ENCODE measurements at places on chromosomes 12 and 14.

DNA sequence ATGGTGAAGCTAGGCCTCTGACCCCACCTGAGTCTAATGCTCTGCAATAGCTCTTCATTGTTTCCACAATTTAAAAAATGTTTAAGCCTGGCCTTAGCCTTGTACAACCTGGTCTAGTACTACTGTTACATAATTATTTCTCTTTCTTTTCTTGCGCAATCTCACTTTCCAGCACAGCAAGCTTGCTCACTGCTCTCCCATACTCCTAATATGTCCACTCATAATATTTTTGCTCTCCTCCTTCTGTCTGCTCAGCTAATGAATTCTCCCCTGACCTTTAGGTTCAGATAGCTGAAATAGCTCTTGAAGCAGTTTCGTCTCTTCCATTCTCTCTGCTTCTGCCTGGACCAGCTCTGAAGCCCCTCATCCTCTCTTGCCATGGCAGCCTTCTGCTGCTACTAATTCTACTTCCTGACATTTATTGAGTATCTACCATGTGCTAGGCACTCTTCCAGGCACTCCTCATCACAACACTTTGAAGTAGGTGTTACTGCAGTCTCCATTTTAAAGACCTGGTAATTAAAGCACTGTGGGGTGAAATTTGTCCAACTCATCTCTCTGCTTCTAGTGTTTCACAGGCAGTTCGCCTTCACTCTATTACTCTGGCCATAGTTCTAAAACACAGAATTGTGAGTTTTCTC, 2.8 kb upstream of the SLC48A1 start:
- DNase-seq = no peak

- DNase-seq = no peak
These were observed 11.3 kb downstream of the ABHD12B start for GRCh38 chr14:50882932-50883826.

- no peak for DNase-seq
These were observed 890 bp downstream of the TEP1 start for GRCh38 chr14:20412411-20412810.

- peak; percentile 79 for DNase-seq
These were observed 143.7 kb upstream of the FRMD6 start for GRCh38 chr14:51507906-51508511.

GRCh38 chr12:110861729-110862128, 14.9 kb downstream of the CCDC63 start:
- DNase-seq = no peak

Data from NCI-H1092 treated with DMSO at 0.1 percent for 48 hours (cell line).